Aortic smooth muscle cell (primary cell): ENCODE measurements at places on chromosomes 4 and X. TPM values are rescaled to one million over a fixed set of nuclear protein-coding genes. Genes with fewer than 3 reads are reported as not detected.

Gene PNMA6A
- 0.53 and 0.62 TPM in 2 replicates for total RNA-seq

Gene NKAP
- total RNA-seq = 3.4 and 4.2 TPM in 2 replicates

Gene RRH
- 0.13 TPM in 1 of 2 replicates, not detected in the other for total RNA-seq

Gene LRIT3
- total RNA-seq = under 0.01 TPM in 1 of 2 replicates, not detected in the other

Gene DCAF8L2
- 0.13 TPM in 1 of 2 replicates, not detected in the other for total RNA-seq

Gene HSPA4L
- total RNA-seq = 6.5 and 7.0 TPM in 2 replicates

Gene MAGEA2B
- total RNA-seq = not detected in 2 replicates

Gene KLHL34
- total RNA-seq = not detected in 2 replicates

Gene ARHGAP36
- not detected in 2 replicates for total RNA-seq

Gene CCDC110
- 2.1 and 2.7 TPM in 2 replicates for total RNA-seq

Gene CENPVL1
- total RNA-seq = not detected in 2 replicates

Gene ASMTL
- total RNA-seq = 9.8 and 11.9 TPM in 2 replicates

Gene MXRA5
- total RNA-seq = 0.12 and 0.13 TPM in 2 replicates

Gene XAGE3
- not detected in 2 replicates for total RNA-seq

Gene UBL4A
- 35.7 and 43.7 TPM in 2 replicates for total RNA-seq

Gene CRLF2
- 0.13 TPM in 1 of 2 replicates, not detected in the other for total RNA-seq

Gene DACH2
- total RNA-seq = not detected in 2 replicates

Gene FRG2
- not detected in 2 replicates for total RNA-seq

Gene SMR3B
- not detected in 2 replicates for total RNA-seq

Gene CXXC4
- not detected in 2 replicates for total RNA-seq
